SW480 (cell line): ENCODE measurements at places on chromosomes 4 and X.

DNA sequence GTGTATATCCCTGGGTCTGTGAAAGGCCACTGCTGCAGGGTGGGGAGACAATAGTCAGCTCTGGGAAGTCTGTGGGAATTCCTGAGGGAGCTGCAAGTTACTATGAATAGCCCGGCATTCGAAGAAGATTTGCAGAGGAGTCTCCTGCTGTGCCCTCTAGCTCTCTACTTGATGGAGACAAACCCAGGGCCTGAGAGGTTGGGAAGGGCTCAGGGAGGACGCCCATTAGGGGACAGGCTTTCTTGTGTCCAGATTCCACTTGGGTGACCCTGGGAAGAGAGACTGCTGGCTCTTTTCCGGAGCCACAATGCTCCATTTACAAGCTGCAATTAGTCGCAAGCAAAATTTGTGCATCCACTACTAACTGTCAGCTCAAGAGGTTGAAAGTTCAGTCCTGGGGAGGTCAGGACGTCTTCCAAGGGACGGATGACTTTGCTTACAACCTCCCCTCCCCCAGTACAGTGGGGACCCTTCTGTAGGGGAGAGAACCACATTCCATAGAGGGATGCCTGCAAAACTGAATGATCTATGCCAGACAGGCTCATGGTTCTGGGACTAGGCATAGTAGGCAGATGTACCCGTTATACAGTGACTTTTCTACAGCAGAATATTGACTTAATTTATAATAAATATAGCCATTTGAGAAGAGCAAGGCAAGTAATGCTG lies 48.2 kb upstream of the PHOX2B start:
- DNase-seq: no peak

GRCh38 chr4:36332782-36333131 lies 51.3 kb downstream of the DTHD1 start:
- DNase-seq: no peak

- DNase-seq: no peak
Measured at GRCh38 chr4:142267101-142267500, 579.0 kb downstream of the INPP4B start.

GRCh38 chrX:38205039-38205438 lies 15.6 kb downstream of the SRPX start:
- no peak for DNase-seq

DNA sequence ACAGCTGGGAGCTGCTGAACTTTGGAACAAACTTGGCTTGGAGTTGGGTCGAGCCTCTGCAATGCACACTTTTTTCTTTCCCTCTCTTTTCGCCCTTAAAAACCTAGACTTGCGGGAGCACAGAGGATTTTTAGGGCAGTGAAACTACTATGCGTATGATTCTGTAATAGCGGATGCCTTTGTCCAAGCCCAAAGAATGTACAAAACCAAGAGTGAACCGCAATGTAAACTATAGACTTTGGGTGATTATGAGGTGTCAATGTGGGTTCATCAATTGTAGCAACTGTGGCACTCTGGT lies 493 bp upstream of the SH3D19 start:
- no peak for DNase-seq

GRCh38 chr4:140866492-140867005 lies 110.4 kb upstream of the TBC1D9 start:
- DNase-seq: no peak

GRCh38 chrX:19833034-19833677 lies 54.2 kb downstream of the SH3KBP1 start:
- DNase-seq: no peak

GRCh38 chr4:94934864-94935263 lies 177.1 kb downstream of the BMPR1B start:
- DNase-seq: no peak

DNA sequence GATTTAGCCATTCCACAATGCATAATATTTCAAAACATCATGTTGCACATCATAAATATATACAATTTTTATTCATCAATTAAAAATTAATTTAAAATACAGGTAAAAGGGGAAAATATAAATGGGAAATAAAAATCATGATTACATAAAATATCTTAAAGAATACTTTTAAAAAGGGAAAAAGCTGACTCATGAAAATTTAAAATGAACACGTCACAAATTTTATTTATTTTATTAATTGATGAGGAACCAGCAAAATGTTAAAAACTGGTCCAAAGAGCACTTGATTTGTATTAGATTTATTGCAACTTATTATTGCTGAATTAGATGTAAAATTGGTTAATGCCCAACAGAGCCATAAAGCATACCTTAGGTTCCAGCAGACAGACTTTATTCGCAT lies 78.5 kb upstream of the ANK2 start:
- DNase-seq: no peak
